Liver (tissue), 10 donors: ENCODE measurements at places on chromosomes 11 and 22. TPM values are rescaled to one million over a fixed set of nuclear protein-coding genes. Genes with fewer than 3 reads are reported as not detected.

The BBOX1 gene
- 8.1 TPM for total RNA-seq

The KDM4E gene
- total RNA-seq = not detected

The FGF4 gene
- total RNA-seq = not detected

DNA sequence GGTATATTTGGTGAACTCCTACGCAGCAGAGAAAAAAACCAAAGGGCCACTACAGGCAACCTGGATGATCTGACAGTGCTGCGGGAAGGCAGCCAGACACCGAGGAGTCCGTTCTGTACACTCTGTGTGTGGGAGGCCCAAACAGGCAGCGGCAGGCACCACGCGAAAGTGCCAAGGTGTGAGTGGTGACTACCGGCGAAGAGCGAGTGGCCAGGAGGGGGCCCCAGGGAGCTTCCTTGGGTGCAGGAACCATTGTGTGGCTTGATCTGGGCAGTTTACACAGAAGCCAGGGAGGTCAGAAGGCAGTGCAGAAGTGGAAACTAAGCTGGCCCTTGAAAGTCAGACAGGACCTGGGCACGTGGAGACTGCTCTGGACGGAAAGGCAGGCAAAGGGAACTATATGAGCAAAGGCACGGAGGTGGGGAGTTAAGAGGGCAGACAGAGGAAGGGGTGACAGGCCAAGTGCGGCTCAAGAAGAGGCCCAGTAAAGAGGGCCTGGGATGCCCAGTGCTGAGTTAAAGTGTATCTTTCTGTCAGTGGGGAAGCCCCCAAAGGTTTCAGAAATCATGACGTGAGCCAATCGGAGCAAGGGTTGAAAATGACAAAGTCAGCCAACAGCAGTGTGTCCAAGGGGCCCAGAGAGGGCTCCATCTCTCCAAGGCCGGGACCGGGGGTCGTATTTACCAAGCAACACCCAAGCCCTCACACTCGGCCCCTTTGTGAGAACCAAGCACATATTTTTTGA, 10.6 kb downstream of the TMEM184B start:
- DNase-seq = no peak
